Fibroblast of gingiva (primary cell): ENCODE measurements at places on chromosomes 2 and 18.

DNA sequence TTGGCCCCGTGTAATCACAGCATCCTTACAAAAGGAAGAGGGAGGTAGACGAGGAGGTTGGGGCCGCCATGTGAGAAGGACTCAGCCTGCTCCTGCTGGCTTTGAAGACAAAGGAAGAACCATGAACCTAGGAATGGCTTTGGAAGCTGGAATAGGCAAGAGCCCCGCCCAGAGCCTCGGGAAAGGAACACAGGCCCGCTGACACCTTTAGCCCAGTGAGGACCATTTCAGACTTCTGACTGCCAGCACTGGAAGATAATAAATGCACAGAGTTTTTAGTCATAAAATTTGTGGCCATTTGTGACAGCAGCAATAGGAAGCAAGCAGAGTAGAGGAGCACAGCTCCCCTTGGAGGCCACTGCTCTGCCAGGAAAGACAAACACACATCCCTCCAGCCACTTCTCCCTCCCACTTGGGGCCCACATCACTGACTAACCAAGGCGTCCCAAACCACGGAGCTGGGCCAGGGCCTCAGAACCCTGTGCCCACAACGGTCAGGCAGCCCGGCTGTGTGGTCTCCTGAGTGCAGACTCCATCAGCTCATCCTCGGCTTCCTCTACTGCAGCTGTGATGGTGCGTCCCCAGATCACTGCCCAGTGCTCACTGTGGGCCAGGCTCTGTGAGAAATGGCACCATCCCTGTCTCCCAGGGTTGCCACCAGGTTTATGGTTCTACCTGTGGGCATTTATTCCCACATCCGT, 39.7 kb downstream of the TFCP2L1 start:
- DNase-seq, result no peak

GRCh38 chr2:218149098-218149497, 17.7 kb downstream of the CXCR1 start:
- DNase-seq, result no peak

GRCh38 chr2:226660526-226660925, 139.1 kb downstream of the IRS1 start:
- peak; percentile 96 for DNase-seq

DNA sequence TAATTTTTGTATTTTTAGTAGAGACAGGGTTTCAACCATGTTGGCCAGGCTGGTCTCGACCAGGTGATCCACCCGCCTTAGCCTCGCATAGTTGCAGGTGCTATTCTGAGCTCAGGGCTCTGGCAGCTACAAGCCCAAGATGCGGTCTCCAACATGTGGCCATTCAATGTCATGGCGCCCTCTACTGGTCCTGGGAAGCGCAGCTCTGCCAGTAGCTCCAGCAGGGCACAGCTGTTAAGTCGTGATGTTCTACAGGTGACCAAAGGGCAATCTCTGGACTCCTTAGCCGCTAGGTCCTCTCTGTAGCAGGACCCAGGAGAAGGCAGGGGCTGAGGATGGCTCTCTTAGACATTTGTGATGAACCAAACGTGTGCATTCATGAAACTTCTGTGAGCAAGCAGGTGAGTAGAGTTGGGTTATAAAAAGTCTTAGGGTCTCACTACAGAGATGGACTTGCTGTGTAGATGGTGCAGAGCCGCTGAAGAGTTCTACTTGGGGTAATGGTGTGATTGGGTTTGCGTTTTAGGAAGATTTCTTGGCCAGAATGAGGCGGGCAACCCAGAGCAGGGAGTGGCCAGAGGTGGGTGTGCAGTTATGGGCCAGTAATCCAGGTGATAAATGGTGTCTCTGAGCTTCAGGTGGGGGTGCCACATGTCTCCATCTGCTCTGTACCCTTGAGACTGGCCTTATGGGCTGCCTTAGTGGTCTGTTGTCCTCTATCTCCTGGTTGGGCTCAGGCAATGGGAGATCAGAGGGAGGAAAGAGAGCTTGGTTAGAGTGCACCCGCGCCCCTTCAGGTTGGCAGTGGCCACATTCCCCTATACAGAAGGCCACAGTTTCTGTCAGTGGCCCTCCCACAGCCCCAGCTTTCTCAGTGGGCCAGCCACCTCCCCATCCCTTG, 31.0 kb downstream of the IL37 start:
- DNase-seq, result peak; percentile 44

GRCh38 chr2:103235283-103235682, 473.5 kb downstream of the TMEM182 start:
- no peak for DNase-seq
